Right ventricle myocardium superior (tissue), 1 donor: ENCODE measurements at places on chromosomes 1 and 21. TPM values are rescaled to one million over a fixed set of nuclear protein-coding genes. Genes with fewer than 3 reads are reported as not detected.

The GNB1 gene
- 154 TPM for total RNA-seq

The VTCN1 gene
- total RNA-seq = not detected

The CYP4A11 gene
- not detected for total RNA-seq

The TBX19 gene
- total RNA-seq = 0.40 TPM

The PADI4 gene
- 0.48 TPM for total RNA-seq

The NES gene
- 103 TPM for total RNA-seq

The ARL8A gene
- 69.5 TPM for total RNA-seq

The ARHGEF16 gene
- 0.89 TPM for total RNA-seq

The CNTN2 gene
- total RNA-seq = 0.38 TPM

The RALGPS2 gene
- 13.8 TPM for total RNA-seq

DNA sequence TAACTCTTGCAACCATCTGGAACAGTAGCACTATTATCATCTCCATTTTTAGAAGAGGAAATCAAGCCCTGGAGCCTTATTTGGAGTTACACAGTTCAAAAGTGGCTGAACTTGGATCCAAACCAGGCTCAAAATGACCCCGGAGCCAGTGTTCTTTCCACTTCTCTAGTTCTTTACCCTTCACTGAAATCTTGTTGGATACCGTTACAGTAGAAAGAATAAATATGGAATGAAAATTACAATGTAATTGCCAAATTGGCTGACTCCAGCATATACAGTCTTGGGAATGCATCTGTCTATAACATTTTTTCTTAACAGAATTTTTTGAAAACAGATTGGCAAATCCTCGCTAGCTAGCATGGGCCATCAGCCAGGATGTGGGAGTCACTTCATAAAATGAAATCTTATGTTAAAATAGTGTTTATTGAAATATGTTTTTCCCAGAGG is 261.4 kb downstream of the CTH start:
- DNase-seq = no peak

- no peak for DNase-seq
These were observed 17.4 kb upstream of the ACTRT2 start for GRCh38 chr1:3003941-3004270.

DNA sequence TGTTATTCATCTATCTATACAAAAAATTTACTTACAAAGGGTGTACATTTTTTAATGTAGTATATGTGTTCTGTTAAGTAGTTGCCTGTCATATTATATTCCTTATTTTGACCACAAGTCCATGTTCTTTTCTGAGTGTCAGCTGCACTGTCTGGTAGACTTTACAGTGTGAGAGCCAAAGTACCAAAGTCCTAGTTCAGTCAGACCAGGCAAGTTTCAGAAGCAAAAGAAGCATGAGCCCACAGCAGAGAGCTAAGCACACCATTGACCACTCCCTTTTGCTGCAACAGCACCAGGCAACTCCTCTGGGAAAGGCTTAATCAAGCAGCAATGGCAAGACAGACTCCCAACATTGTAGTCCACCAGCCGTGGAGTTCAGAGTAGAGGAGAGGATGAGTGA is 631.9 kb upstream of the PKN2 start:
- no peak for DNase-seq

DNA sequence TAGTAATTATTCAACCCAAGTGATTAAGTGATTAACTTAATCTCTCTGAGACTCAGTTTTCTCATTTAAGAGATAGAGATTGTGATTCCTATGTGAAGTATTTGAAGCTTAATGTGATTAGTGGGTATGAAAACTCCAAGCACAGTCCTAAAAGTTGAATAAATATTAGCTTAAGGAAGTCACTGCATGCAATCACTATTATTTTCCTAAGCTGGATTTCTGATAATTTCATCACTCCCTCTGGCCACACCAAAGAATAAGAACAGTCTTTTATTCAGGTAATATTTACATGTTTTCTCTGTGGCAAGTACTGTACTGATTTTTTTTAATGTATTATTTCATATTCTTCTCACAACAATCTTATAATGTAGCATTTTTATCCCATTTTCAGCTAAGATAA is 31.1 kb downstream of the CD55 start:
- DNase-seq = no peak

- no peak for DNase-seq
These were observed 10.8 kb upstream of the PPIE start for GRCh38 chr1:39727932-39728317.

DNA sequence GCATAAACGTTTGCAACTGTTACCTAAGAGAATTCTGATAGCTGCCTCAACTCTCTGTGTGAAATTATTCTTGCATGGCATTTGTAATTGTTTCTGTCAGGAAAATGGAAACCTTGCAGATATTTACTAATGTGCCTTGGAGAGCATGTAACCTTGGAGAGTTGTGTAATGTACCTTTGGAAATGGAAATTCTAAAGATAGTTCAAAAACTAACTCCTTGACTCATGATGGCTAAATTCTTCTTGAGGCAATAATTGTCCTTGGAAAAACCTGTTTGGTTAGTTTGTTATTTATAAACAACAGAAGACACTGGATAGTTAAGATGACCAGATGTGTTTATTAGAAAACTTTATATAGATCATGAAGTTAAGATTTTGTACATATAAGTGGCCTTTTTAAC is 1033.8 kb downstream of the PLA2G4A start:
- DNase-seq = no peak

GRCh38 chr1:212481438-212481767 is 48.7 kb downstream of the NENF start:
- DNase-seq = no peak

GRCh38 chr1:226874579-226875425 is 4.4 kb downstream of the PSEN2 start:
- DNase-seq = no peak

DNA sequence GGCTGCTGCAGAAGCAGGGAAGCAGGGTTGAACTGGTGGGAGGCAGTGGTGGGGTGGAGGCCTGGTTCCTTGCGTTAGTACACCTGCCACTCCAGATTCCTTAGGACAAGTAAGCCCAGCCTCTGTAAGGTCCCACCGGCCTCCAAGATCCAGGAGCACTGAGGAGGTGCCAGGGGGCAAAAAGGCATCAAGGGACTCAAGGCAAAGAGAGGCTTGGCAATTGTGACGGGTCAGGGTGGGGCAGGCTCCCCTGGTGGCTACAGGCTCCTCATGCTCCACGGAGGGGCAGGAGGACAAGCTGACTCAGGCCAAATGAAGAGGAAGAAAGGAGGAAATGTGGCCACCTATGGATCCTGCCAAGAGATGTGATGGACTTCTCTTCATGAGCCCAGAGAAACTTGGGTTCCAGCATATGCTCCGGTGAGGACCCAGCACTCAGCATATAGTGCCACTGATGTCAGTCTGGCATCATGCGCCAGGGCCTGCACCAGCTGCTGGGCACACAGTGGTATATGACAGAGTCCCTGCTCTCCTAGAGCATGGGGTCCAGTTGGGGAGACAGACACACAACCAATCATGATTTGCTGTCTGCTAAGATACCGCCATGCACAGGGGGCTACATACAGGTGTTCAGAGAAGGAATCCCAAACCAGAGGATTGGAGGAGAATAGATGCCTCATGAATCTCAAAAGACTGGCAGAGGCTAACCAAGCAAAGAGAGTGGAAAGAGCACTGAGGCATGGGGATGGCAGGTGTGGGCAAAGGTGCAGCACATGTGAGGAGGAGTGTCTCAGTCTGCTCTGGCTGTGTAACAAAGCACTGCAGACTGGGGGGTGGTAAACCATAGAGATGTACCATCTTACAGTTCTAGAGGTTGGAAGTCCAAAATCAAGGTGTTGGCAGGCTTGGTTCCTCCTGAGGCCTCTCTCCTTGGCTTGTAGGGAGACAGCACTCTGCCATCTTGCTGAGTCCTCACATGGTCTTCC is 249.7 kb downstream of the RHOU start:
- DNase-seq = no peak

DNA sequence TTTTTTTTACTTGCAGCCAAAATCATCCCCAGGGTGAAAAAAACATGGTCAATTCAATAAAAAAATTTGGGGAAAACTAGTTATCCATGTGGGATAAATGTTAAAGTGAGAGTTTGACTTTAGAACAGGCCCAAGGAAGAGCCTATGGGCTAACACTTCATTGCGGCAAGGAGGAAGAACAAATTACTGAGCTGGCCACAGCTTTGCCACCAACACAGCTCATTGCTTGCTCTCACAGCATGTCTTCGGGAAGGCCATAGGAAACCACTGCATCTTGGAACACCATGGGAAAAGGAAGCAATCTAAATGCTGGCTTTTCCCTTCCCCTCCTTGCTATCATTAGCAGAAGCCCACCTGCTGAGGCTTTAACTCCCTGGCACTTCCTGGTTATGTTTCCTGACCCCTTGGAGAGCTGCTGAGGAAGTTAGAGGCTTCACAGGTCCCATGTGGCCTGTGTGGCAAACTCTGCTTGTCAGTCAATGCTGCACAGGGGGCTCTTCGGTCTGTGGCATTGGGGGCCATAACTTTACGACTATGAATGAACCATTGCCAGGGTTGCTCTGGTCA is 86.0 kb downstream of the SLC25A24 start:
- DNase-seq = no peak

- DNase-seq = peak; percentile 66
These were observed 516 bp downstream of the PHLDA3 start for GRCh38 chr1:201468501-201468843.

GRCh38 chr1:54200519-54200997 is 591 bp downstream of the MRPL37 start:
- DNase-seq = no peak

GRCh38 chr1:162191396-162192305 is 122.2 kb downstream of the NOS1AP start:
- no peak for DNase-seq

DNA sequence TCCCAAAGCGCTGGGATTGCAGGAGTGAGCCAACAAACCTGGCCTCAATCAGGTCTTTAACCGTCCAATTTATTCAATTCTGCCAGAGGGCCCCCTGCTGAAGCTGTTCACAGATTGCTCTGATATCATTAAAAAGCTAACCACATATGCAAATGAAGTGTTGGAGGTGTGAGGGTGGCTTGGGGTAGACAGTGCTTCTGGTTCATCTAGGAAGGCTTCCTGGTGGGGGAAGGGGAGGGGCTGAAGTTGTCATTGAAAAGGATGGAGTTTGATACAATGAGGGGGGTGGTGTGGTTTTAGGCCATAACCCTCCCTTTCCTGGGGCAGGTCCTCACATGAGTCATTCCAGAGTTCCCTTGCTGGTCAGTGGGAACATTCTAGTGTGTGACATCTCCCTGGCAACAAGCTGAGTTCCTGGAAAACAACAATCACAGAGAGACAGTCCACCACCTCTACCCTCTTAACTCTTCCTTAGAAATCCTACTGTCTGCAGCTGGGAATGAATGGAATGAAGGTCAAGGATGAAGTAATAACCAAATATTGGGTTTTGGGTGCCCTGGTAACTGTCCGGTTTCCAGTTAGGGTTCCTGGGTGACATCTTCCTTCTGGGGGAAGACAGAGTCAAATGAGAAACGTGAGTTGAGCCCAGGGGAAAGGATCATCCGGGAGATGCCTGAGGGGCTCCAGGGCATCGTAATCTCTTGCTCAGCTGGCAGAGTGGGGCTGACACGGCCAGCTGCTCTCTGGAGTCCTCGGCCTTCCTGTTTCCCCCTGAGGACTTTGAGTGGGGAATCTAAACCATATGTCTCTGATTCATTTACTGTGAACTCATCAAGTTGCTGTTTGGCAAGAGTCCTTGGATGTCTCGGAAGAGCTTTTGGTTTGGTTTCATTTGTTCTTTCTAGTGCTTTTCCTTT is 32.2 kb downstream of the BATF3 start:
- no peak for DNase-seq

GRCh38 chr1:174702011-174702410 is 254.2 kb downstream of the GPR52 start:
- DNase-seq = no peak

GRCh38 chr1:45335855-45336324 is 4.1 kb upstream of the TOE1 start:
- DNase-seq = no peak

- DNase-seq = peak; percentile 78
These were observed 8.9 kb downstream of the MAP1LC3C start for GRCh38 chr1:241990040-241990439.

- no peak for DNase-seq
These were observed 4.5 kb upstream of the NHLH1 start for GRCh38 chr1:160362168-160362957.

GRCh38 chr1:93178418-93178817 is 1.8 kb downstream of the TMED5 start:
- DNase-seq = no peak

DNA sequence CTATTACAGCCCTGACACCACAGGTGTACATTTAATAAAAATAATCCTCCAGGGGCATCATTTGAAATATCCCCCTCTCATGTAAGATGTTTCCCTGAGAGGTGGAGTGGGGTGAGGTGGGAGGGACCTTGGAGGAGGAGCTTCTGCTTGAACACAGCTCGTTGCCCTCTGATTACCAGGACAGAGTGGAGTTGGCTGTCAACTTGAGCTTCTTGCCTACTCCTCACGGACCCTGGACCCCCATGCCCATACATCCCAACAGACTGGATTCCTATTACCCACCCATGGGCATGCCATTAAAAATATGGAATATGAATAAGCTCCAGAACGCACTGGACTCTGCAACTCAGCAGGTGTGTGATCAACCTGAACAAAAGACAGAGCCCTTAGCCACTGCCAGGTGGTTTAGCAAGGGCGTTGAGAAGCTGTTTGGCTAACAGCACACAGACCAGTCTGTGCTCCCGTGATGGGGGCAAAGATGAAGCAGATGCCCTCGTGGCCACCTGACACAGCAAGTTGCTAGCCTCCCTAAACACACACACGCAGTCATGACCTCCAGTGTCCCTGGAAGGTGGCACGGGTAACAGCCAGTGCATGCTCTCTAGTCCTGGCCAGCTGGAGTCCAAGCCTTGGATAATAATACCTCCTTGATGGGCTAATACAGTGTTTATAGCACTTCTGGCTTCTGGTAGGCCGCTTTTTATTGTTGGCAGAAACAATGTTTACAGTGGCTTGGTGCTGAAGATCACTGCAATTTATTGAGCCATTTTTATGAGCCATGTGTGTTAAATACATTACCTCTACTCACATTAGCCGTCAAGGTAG is 155.0 kb downstream of the TOMM20 start:
- DNase-seq = no peak

- no peak for DNase-seq
These were observed 3.6 kb upstream of the TNFSF4 start for GRCh38 chr1:173210716-173211231.

DNA sequence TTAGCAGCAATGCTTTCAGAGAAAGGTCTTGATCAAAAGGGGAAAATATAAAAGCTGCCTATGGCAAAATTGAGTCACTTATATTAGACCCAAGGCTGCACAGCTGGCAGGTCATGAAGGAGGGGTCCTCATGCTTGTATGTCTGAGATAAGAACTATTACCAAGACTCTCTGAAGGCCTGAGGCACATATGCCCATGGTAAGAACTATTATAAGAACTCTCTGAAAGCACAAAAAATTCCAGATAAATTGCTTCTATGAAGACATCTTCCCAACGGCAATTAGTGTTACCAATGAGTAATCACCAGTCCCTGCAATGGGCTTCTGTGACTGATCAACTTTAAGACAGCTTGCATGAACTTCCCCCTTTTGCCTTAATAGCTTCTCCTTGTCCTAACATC is 42.8 kb upstream of the LRIF1 start:
- no peak for DNase-seq

DNA sequence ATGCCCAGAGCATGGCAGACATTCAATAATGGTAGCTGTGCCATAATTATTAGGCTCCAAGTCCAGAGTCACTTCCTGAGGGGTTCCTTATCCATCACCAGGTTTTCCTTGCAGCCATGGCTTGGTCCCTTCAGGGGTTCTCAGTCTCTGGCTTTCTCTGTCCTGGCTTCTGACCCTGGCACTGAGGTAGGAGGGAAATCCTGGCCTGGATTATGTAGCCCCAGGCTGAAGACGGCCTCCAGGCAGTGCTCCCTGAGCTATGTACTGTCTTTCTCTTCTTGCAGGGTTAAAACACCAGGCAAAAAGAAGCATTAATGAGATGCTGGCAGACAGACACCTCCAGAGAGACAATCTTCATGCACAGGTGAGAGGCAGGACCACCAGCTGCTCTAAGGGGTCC is 9.5 kb upstream of the PADI3 start:
- DNase-seq = no peak
